ENCODE measurements at places on chromosomes 7 and 10.
A peak's percentile ranks its signal among the peaks of the same experiment; 100 is the strongest.

DNA sequence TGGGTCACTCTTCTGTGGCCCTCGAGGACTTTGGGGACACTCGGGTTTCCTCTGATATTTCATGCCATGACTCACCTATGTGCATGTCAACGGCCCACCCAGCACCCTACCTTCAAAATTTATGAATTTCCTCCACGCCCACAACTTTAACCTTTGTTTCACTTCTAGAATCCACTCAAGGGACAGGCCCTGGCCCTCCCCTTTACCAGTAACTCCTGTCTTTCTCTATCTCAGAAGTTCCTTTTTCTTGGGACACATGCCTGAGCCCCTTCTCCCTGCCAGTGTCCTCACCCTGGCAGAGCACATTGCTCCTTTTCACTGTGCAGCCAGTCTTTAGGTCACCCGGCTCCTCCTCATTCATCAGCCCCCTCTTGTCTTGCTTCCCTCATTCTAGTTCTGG lies 282.5 kb upstream of the KLF6 start:
- DNase-seq = no peak

DNA sequence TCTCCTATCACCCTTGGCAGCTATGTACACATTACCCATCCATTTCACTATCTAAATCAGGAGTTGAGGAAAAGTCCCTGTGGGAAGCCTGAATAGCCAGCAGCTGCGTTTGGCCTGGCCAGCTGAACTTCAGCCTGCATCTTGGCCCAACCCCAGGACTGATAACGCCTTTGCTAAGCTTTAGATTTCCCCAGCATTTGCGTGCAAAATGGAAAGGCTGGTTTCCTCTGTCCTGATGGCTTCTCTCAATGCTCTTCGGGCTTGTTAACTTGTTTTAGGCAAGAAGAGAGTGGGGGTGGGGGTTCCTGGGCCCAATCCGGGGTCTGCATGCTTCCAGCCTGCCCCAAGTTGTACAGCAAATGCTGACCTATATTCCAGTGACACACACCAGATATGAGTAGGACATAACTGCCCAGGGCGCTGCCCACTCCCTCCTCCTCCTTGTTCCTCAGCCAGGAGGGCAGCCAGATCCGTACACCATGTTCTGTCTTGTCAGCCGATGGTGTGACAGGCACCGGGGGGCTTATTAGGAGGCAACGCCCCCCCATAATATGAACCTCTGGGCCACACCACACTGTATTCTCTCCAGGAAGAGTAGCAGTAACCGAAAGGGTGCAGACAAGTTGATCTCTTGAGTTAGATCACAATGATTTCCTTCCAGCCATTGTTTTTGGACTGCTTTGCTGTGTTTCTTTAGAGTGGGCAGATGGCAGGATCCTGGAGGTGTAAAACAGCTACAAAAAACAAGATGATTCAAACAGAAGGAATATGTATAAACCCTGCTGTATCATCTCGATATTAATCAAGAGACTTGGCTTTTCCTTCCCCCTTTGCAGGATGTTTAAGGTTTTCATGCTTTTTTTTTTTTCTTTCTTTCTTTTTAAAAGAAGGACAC lies 339.0 kb downstream of the RNLS start:
- peak; percentile 79 for DNase-seq

GRCh38 chr7:118075936-118076335 lies 108.0 kb upstream of the LSM8 start:
- no peak for DNase-seq

- no peak for DNase-seq
Measured at GRCh38 chr7:115009139-115009538, 87.2 kb downstream of the MDFIC start.

DNA sequence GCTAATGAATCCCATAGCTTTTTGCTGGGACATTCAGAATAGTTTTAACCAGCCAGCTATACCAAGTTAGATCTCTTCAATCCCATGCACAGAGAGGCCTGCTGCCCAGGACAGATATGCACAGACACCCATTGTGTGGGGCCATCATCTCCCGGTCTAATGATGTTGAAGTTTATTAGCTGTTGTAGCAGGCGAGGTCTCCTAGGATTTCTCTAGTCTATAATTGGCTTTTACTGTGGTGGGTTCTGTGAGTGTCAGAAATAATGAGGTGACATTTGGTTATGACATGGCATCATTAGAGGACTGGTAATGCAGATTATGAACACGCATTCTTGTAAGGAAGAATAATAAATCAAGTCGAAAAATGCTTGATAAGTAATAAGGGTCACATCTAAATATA lies 81.4 kb upstream of the PLPP4 start:
- no peak for DNase-seq

- no peak for DNase-seq
Measured at GRCh38 chr10:83555264-83555663, 584.0 kb upstream of the GHITM start.

DNA sequence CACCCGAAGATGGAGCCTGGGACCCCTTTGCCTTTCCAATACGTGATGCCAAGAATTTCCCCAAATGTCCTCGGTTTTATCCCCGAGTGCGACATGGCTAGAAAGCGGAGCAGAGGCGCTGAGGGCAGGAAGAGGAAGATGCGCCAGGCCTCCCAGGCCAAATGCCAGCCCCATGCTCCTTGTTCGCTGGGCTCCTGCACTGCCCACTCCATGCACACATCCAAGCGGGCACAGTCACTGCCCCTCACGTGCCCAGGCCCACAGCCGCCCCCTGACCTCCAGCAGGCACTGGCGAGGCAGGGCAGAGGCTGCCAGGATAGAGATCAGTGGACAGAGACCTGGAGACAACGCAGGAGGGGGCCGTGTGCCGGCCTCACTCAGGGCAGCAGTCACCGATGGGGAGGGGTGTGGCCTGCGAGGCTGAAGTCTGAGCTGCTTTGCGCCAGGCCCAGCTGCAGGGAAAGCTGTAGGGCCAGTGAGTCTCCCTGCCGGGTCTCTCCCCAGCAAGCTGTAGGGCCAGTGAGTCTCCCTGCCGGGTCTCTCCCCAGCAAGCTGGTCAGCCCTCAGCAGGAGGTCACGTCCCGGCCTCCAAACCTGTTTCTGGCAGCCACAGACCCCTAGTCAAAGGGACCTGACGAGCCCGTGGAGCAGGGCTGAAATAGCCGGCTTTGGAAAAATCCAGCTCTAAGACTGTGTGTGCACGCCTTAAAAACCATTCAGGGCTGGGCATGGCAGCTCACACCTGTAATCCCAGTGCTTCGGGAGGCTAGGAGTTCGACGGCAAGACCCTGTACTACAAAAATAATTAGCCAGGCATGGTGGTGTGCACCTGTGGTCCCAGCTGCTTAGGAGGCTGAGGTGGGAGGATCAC lies 100.6 kb upstream of the DIP2C start:
- DNase-seq = no peak

GRCh38 chr7:100893910-100894721 lies 1.6 kb downstream of the ACHE start:
- no peak for DNase-seq

- DNase-seq = peak; percentile 52
Measured at GRCh38 chr10:117216611-117217195, 19.4 kb downstream of the KCNK18 start.

DNA sequence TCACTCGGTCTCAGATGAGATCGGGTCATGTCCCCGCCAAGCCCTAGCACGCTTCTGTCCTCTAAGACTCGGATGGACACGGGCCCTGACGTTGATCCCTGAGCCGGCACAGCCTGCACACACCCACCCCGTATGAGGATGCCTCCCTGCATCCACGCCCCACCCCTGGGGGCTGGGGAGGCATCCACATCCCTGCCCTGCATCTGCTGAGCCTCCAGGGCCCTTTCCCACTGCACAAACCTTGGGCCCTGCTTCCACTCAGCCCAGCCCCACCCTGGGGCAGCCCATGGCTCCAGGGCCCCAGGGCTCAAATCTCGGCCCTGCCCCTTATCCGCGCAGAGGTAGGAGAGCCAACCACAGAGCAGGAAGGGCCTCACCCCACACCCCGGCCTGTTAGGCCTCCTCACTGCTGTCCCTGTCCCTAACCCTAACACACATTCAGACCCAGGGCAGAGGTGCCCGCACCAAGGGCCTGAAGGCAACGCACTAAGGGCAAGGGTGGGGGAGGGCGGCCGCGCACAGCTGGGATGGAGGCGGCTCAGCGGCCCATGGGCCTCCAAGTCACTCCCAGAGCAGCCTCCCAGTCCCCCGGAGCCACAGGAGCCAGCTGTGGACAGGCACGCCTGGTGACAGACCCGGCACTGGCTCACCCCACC lies 9.5 kb upstream of the MICALL2 start:
- no peak for DNase-seq

DNA sequence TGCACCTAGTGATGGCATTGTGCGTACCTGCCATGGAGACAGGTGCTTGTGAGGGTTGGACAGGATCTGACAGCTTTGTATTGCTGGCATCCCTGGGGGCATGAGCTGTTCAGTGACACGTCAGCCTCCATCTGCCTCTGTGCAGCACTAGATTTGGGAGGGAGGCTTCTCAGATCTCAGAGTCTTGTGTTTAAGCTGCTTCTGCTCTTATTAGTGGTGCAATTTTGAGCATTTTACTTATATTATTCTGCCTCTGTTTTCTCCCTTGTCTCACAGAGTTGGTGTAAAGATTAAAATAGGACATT lies 5.1 kb downstream of the ARHGAP22 start:
- no peak for DNase-seq

GRCh38 chr7:90345595-90346335 lies 751 bp upstream of the GTPBP10 start:
- peak; percentile 47 for DNase-seq

- DNase-seq = peak; percentile 67
Measured at GRCh38 chr10:15200626-15201025, 32.1 kb upstream of the NMT2 start.

DNA sequence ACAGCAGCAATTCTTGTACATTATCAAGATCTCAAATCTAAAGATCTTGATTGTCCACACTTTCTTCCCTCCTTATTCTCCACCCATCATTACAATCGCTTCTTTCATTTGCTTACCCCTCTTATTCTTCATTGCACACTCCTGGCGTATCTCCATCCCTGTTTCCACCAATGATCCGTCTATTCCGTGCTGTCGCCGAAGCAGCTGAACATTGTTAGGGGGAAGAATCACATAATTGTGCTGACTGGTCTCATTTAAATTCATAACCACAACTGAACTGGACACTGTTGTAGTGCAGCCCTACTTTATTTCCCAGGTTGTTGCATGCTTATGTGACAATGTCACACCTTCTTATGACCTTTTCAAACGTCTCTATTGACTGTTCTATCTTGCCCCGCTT lies 18.9 kb upstream of the NRP1 start:
- DNase-seq = no peak

DNA sequence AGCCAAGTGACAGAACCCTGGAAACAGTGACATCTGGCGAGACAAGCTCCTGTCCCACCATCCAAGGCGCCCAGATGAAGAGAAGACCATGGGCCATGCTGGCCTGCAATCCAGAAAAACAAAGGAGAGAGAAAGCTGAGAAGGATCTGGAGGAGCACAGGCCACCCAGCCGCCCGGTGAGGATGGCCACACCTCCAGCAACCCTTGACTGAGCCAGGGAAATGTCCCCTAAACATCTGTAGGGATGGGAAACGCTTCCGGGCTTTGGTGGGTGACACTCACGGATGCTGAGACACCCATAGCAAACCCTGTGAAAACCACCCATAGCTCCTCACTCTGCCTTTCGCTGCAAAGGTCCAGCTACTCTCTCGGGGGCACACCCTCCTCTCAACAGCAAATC lies 32.0 kb downstream of the TCERG1L start:
- DNase-seq = no peak

DNA sequence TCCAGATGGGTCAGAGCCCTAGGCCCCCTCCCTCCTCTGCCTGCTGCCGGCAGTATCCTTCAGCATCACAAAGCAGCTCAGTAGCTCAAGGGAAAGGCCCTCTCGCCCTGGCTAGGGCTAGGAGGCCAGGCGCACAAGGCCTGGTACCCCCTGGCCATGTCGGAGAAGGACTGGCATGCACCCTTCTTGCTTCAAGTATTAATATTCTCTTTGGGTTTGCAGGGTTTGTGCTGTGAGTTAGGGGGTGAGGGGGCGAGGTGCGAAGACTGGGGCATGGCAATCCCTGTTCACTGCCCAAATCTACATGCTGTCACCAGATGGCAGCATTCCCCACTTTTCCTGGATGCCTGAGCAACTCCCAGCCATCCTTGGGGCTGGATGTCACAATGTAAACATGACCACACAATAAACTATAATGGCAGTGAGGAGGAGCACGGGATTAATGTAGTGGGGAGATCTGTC lies 105.2 kb downstream of the NEURL1 start:
- peak; percentile 84 for DNase-seq

DNA sequence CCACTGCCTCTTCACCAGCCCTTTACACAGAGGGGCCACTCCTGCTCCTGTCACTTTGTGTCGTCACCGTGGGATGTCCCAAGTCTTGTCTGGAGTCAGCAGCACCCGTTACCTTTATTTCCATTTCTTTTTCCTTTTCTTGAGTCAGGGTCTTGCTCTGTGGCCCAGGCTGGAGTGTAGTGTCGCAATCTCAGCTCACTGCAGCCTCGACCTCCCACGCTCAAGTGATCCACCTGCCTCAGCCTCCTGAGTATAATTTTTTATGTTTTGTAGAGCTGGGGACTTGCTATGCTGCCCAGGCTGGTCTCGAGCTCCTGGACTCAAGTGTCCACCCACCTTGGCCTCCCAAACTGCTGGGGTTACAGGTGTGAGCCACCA lies 28.6 kb upstream of the ADGRA1 start:
- DNase-seq = no peak

GRCh38 chr7:39904077-39904486 lies 46.0 kb upstream of the CDK13 start:
- DNase-seq = peak; percentile 55

- no peak for DNase-seq
Measured at GRCh38 chr7:117587931-117588330, 108.1 kb downstream of the CFTR start.

DNA sequence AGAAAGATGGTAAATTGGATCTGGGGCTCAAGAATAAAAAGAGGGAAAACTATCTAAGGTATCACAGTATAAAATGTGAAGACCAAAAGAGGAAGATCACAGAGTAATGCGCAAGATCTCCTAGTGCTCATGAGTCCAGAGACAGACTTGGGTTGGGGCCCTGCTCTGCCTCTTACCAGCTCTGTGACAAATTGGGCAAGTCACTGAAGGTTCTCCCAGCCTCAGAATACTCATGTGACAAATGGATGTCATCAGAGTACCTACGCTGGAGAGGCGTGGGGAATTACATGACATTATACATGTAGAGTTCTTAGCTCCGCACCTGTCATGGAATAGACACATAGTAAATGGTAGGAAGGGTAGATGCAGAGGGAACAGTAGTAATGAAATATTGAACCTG lies 124.4 kb downstream of the DOCK4 start:
- no peak for DNase-seq

GRCh38 chr10:17001297-17001744 lies 128.3 kb downstream of the CUBN start:
- peak; percentile 79 for DNase-seq

DNA sequence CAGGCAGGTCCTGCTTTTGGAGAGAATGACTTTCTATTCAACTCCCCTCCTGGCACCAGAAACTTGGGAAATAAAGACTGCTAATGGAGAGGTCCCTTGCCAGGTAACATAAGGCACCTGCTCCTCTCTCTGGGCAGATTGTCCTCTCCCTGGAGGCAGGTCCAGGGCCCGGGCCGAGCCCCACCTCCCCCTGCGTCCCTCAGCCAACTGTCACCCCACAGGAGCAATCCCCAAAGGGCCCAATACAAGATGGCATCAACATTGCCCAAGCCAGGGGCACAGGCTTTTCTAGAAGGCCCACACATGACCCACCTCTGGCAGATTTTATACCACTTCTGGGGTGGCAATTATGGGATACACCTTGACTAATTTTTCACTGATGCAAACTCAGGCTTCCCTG lies 145.2 kb downstream of the HERPUD2 start:
- no peak for DNase-seq

- DNase-seq = peak; percentile 78
Measured at GRCh38 chr7:7761974-7762779, 43.8 kb upstream of the RPA3 start.
